ENCODE measurements at places on chromosomes 5 and 9. TPM values are rescaled to one million over a fixed set of nuclear protein-coding genes. Genes with fewer than 3 reads are reported as not detected.

DNA sequence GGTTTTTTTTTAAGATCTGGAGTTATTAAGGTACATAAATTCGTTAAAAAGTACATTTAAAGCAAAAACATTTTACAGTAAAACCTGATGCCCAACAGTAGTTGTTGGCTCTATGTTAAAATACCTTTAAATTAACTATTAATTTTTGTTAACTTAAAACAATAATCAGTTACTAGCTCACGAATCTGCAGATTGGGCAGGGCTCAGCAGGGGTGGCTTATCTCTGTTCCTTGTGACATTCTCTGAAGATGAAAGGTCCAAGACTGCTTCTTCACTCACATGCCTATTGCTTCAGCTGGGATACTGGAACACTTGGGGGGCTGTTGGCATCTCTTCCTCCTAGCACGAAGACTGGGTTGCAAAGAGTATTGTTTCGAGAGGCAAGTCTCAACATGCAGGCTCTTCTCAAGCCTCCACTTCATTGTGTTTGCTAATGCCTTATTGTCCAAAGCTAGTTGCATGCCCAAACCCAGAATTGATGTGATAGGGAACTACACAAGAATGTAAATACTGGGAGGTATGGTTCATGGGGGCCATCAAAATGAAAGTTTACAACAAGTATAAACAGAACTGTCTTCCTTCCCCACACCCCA is 46.6 kb downstream of the MAP3K1 start:
- no peak overlapping the region for H3K4me3 ChIP-seq
- no peaks in the 10 kb centered on the region for H3K27me3 ChIP-seq
- H3K36me3 ChIP-seq: peaks cover 44% of the 10 kb centered on the region
- no peak for DNase-seq

DNA sequence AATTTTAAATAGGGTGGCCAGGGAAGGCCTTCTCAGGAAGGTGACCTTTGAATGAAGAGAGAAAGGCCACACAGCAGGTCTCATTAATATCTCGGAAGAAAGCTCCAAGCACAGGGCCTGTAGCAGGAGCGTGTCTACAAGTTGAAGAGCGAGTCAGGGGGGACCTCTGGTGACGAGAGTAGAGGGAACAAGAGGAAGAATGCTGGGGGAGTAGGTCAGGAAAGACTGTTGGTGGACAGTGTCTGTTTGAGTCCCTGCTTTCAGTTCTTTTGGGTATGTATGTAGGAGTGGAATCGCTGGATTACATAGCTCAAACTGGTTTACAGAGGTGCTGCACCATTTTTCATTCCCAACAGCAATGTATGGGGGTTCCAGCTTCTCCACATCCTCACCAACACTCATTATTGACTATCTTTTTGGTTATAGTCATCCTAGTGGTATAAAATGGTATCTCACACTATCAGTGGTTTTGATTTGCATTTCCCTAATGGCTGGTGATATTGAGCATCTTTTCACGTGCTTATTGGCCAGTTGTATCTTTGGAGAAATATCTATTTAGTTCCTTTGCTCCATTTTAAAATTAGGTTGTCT is 55.8 kb downstream of the NUP214 start:
- H3K36me3 ChIP-seq: peaks cover 14% of the 10 kb centered on the region
- no peak for DNase-seq
- no peaks in the 10 kb centered on the region for H3K27me3 ChIP-seq
- H3K27ac ChIP-seq: peak overlapping the region; percentile 48

- no peaks in the 10 kb centered on the region for H3K27me3 ChIP-seq
- H3K27ac ChIP-seq: no peak overlapping the region
- no peak overlapping the region for H3K4me3 ChIP-seq
- H3K4me1 ChIP-seq: peaks cover 9% of the 10 kb centered on the region
- no peak for DNase-seq
- no peaks in the 10 kb centered on the region for H3K36me3 ChIP-seq
Measured at GRCh38 chr5:55471468-55471867, 63.3 kb downstream of the PLPP1 start.

GRCh38 chr9:23790351-23791260 is 35.4 kb downstream of the ELAVL2 start:
- no peak overlapping the region for H3K4me3 ChIP-seq
- no peaks in the 10 kb centered on the region for H3K27me3 ChIP-seq
- H3K27ac ChIP-seq: peak overlapping the region; percentile 67
- peaks cover 41% of the 10 kb centered on the region for H3K4me1 ChIP-seq
- no peaks in the 10 kb centered on the region for H3K36me3 ChIP-seq

The ACOT12 gene
- total RNA-seq: not detected

The SLC6A7 gene
- total RNA-seq: not detected
